ENCODE measurements at places on chromosomes 3 and 15.

- no peak for DNase-seq
Measured at GRCh38 chr15:69730281-69731080, 277.9 kb downstream of the RPLP1 start.

- DNase-seq, result peak; percentile 33
Measured at GRCh38 chr3:56251343-56251945, 216.8 kb downstream of the ERC2 start.

DNA sequence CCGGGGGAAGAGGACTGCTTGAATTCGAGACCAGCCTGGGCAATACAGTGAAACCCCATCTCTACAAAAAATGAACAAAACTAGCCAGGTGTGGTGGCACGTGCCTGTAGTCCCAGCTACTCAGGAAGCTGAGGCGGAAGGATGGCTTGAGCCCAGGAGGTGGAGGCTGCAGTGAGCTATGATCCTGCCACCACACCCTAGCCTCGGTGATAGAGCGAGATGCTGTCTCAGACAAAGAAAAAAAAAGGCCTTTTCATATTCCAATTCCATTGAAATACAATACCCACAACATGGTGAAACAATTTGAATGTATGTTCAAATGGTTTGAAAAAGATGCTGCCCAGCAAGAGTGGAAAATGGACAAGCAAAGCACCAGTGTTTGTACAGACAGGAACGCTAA, 61.8 kb upstream of the ZNF148 start:
- no peak for DNase-seq

GRCh38 chr3:163562625-163563024, 1515.7 kb downstream of the SI start:
- no peak for DNase-seq

- DNase-seq, result no peak
Measured at GRCh38 chr15:40060236-40060961, 21.4 kb upstream of the SRP14 start.

DNA sequence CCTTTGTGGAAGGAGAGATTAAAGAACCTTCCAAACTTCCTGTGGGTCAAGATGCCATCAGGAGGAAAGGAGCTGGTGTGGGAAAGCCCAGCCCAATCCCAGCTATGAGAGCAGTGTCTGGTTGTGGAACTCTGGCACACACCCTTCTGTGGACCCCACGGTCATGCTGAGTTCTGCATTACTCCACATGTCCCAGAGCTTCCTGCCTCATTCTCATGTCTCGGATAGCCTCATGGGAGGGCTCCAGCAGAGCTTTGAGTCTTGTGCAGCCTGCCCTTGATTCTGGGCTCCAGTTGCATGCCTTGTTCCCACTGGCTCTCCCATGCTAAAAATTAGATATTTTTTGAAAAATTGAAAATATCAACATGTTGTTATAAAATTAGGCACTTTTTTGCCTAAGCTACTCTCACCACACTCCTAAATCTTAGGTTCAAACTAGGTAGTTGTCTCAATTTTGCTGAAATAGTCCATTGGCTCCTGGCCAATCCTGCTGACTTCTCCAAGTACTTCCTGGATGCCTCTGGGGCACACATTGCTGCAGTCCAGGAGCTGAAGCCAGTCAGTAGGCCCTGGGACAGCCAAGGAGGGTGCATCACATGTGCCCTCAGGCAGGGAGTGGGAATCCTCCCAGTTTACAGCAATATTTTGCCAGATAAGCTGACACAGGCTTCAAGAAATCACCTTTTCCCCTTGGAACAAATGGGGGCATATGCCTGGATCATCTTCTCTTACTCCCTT, 144.3 kb downstream of the EEFSEC start:
- no peak for DNase-seq

DNA sequence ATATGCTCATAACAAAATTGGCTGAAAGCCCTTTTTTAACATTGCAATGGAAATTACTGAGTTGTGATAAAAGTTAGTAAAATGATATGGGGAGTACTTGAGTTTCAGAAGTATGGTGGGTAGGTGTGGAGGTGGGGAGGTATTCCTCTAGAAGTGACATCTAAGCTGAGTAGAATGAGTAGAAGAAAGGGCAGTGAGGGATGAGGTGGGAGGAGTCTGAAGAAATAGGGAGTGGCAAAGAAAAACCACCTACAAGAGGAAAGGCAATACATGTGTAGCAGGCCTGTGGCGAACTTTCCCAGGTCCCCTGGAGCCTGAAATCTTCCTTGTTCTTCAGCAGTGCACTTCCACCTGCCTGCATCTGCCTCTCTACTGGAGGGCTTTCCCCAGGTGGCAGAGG, 52.8 kb upstream of the DIPK2A start:
- DNase-seq, result no peak

GRCh38 chr3:17129556-17129955, 244.8 kb downstream of the PLCL2 start:
- DNase-seq, result no peak

- DNase-seq, result no peak
Measured at GRCh38 chr3:34072297-34072696, 273.9 kb downstream of the PDCD6IP start.

GRCh38 chr15:38809621-38810020, 245.0 kb upstream of the RASGRP1 start:
- no peak for DNase-seq

DNA sequence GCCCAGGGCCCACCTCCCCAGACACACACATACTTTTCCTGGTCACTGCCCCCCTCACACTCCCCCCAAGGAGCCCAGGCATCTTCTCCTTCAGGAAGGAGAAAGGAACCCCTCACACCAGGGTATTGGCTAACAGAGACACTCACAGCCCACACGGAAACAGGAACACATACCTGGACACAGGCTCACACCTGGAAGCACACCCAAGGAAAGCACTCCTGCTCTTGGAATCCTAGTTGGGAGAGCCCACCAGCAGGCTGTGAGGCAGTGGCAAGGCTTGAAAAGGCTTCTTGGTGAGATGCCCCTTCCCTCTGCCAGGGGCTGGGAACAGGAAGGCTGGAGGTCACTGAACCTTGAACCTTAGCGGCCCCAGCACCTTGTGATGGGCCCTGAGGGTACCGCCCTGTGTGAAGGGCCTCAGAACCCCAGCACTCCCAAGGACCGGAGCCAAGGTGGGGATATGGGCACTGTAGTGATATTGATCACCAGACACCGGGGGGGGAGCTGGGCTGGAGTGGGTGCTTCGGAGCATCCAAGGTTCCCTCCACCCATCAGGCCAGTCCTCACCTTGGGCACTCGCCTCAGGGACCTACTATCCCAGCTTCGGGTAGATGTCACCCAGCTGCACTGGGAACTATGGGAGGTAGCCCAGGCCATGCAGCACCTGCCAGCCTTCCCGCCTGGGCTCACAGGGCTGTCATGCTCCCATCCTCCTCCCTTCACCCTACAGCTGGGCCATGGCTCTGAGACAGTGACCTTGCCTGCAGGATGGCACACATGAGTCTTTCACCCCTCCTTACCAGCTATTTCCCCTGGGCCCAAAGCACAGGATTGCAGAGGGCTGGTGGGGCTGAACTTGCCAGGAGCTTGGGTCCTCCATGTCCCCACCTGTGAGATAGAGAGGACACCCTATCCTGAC, 16.4 kb downstream of the MYL3 start:
- no peak for DNase-seq

- no peak for DNase-seq
Measured at GRCh38 chr3:153052096-153052460, 109.9 kb upstream of the RAP2B start.

DNA sequence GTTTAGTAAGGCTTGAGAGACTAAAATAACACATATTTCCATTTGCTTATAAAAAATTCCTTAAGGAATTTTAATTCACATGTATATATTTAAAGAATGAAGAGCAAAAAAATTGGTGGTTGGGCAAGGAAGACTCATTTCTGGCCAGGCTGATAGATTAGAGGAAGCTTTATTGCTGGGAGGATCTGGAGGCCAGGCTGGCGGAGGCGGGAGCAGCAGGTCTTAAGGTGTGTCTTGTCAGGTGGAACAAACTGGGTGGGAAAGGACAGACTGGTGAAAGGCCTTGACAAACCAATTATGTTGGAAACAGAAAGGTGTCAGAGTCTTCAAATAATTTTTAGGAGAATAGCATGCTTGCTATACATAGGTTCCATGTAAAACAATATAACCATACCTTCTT, 124.7 kb downstream of the EPHA3 start:
- no peak for DNase-seq

DNA sequence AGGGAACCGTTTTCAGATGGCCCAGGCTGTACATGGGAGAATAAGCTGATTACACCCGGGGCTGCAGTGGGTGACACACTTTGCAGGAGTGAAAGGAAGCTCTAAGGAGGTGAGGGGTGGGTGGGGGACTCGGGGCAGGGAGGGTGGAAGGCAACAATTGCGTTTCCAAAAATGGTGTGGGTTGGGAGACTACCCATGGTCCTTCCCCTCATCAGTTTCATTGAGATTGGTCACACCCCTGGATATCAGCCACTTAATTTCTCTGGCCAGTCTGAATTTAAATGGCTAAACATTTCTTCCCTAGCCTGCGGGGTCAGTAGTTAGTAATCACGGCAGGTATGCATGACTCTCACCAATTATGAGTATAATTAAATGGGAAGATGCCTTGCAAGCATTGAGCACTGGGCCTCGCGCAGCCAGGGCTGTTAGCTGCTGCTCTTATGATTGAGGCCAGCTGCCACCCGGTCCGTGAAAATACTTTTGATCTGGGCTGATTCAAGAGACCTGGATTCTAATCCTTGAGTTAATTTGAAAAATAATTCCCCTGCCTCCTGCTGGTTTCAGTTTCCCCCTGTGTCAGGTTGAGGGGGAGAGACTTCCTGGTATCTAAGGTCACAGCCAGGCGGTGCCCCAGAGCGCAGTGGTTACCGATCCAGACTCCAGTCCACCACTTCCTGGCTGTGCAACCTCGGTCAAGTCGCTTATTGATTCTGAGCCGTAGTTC, 23.3 kb downstream of the SLC6A6 start:
- DNase-seq, result peak; percentile 75

- DNase-seq, result no peak
Measured at GRCh38 chr3:133479895-133480669, 80.2 kb downstream of the BFSP2 start.

DNA sequence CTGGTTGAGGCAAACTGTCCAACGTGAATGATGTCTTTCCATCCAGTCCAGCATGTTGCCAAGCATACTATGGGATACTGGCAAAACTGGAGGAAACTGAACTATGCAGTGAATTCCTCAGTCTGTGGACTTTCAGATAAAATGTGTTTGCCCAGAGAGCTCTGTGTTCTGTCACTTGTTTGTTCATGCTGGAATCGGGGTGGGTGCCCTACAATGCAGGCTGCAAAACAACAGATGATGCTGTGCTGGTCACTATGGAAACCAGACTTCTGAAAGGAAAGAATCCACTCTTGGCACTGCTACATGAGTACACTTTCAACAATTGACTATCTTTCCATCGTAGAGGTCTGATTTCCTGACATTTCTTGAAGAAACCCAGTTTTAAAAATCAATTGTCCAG, 272.5 kb upstream of the ARHGEF26 start:
- DNase-seq, result no peak

DNA sequence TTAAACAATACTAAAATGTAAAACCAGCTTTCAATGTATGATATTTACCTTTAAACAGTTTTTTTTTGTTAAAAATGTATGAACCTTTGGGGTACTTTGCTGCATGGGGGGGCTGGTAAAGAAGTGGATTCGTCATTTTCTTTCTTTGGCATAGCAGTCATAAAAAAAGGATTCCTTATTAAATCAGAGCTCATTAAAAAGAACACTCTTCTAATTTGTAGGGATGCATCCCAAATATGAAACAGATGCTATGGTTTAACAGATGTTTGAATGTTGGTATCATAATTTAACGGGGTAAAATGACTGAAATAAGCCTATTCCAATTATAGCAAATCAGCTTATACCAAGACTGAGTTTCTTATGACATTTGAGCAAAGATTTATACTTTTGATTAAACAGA, 234.4 kb downstream of the BBX start:
- DNase-seq, result no peak

GRCh38 chr3:64456674-64457073, 231.1 kb downstream of the ADAMTS9 start:
- no peak for DNase-seq

- no peak for DNase-seq
Measured at GRCh38 chr15:73784291-73784690, 31.1 kb upstream of the INSYN1 start.

GRCh38 chr15:45921376-45921775, 286.5 kb downstream of the SQOR start:
- DNase-seq, result no peak

DNA sequence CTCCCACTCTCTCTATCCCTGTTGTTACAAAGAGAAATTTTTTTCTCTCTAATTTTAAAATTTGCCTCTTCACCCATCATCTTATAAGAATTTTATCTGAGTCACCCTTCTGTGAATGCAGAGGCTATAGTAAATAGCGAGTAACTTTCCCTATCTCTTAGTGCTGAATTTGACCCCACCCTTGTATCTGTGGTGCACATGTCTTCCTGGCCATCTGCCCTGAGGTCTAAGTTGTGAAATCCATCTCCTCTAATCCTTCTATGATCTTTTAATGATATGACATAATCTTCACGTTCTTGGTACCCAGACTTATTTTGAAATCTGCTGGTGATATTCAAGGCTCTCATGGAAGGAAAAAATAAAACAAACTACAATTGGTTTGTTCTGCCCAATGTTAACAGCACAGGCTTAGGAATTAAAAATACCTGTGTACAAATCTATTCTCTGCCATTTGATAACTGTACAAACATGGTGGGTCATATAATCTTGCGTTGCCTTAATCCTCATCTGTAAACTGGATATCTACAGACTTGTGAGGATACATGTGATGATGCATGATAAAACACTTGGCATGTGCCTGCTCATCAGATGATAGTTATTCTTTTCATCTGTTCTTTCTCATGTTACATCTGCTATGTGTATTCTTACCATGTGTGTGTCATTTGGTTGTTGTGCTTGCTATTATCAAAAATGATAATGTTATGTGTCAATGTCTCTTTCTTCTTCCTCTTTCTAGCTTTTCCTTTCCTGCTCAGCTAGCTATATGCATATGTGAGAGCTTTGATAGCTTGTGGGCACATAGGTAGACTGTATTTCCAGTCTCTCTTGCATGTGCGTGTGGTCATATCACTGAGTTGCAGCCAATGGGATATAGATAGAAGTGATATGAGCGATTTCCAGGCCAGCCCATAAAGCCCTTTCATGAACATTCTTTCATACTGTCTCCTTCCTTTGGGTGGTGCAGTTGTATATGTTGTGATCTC, 13.7 kb upstream of the CCR3 start:
- no peak for DNase-seq

DNA sequence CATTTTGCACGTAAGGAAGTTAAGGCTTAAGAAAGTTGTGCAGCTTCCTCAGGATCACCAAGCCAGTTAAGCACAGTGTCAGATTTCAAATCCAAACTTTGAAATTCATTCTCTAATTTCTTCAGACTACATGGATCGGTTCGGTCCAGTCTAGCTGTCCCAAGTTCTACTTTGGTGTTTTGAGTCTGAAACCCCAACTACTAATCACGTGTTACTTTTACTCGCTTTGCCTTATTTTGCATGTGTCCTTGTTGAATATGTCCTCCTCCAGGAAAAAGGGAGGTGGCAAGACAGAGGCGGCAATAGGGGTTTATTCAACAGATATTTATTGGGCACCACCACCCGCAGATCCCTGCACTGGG, 522 bp upstream of the GXYLT2 start:
- DNase-seq, result no peak

- no peak for DNase-seq
Measured at GRCh38 chr3:71090207-71090606, 493.3 kb downstream of the FOXP1 start.

- no peak for DNase-seq
Measured at GRCh38 chr15:89450076-89451006, 46.0 kb downstream of the RHCG start.

GRCh38 chr3:97979610-97980009, 7.4 kb upstream of the RIOX2 start:
- DNase-seq, result no peak

GRCh38 chr3:177169936-177170722, 27.2 kb downstream of the TBL1XR1 start:
- DNase-seq, result no peak
